ENCODE measurements at places on chromosomes 2 and 18. TPM values are rescaled to one million over a fixed set of nuclear protein-coding genes. Genes with fewer than 3 reads are reported as not detected.

DNA sequence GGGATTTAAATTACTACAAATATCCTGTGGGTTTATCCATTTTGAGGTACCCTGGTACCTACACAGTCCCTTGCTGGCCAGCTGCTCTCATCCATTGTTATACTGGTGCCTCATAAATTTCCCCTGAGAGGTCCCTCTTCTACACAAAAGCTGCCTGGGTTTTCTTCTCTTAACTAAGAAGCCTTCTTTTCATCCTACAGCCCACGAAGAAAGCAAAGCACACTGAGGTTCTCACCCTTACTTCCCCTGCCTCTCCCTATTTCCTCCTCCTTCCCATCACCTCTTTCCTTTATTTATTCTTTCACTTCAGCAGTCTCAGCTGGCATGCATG, 154.9 kb downstream of the CSRNP3 start:
- no peak for DNase-seq

DNA sequence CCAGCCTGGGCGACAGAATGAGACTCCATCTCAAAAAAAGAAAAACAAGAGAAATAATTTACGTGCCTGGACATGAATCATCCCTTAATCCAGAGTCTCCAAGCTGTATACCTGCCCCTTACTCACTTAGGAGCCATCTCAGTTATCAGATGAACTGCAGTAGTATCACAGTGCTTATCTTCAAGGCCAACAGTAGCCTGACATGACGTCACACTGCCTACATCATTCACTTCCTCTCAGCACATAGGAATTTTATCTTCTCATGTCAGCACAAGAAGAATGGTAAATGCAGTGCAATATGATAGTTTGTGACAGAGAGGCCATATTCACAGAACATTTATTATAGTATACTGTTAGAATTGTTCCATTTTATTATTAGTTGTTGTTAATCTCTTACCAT, 216.6 kb downstream of the SS18 start:
- DNase-seq = no peak

DNA sequence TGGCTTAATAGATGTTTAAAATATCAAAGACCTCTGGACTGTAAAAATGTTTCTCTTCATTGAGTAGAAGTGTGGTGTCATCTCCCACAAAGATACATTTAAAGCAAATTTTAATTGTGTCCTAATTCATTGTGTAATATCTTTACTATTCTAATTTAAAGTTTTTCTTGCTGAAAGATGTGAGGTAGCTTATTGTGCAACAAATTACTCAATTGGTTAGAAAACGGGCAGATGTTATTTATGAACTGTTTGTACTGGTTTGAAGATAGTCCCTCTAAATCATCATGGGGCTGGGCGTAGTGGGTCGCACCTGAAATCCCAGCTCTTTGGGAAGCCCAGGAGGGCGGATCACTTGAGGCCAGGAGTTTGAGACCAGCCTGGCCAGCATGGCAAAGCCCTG, 65.3 kb downstream of the CYBRD1 start:
- DNase-seq = no peak

Gene CDCA7
- 66.6 TPM for total RNA-seq

- DNase-seq = no peak
These were observed 35.3 kb upstream of the CAB39 start for GRCh38 chr2:230677201-230677946.

DNA sequence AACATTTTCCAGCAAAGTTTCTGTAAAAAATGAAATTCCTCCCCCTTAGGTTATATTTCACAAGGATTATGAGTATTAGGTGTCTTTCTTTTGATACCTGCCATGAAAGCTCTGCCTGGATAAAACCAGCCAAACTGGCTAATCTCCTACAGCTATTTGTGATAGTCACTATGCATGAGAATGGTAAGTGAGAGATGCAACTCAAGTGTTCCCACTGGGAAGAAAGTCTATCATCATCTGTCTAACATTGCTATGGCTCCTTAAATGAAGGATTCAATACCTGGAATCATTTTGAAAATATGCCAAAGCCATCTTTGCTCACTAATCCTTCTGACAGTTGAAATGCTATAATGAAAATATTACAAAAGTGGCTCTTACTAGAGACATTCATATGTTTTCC, 339.9 kb upstream of the LRRTM4 start:
- no peak for DNase-seq

GRCh38 chr2:1081451-1082225, 131.0 kb downstream of the SNTG2 start:
- no peak for DNase-seq

GRCh38 chr2:98334439-98335078, 11.7 kb upstream of the CNGA3 start:
- DNase-seq = no peak

GRCh38 chr18:28178720-28179119, 1.8 kb upstream of the CDH2 start:
- DNase-seq = no peak

DNA sequence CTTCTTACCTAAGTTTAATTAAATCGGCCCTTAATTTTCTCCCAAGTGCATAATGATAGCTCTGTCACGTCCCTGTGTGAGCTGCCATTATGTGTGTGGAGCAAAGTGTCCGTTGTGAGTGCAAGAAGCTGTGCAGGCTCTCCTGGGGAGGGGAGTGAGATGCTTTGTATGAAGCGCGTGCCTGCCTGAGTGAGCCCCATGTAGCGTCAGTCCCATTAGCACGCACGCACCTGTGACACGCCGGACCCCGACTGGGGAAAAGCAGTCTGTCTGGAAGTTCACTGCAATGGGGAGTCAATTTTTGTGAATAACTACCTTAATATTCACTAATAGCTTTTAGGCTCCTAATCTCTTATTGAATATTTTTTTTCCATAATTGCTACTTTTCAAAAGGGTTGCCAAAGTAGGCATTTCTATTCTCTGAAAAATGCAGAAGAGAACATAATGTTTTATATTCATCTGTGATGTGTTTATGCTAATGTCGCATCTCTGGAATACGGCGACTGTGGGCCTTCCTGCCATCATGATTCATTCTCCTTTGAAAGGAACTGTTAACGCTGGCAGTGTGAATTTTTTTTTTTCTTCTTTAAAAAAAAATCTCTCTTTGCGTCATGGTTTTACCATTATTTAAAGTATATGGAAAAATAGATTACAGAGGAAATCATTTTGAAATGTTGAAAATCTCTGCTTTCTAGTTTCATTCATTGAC, 157.7 kb downstream of the COL4A4 start:
- no peak for DNase-seq

Gene CTAGE1
- not detected for total RNA-seq

Gene PAX3
- not detected for total RNA-seq

Gene PDE1A
- 0.25 TPM for total RNA-seq

- DNase-seq = no peak
These were observed 122.9 kb downstream of the DOK6 start for GRCh38 chr18:69523582-69523981.

DNA sequence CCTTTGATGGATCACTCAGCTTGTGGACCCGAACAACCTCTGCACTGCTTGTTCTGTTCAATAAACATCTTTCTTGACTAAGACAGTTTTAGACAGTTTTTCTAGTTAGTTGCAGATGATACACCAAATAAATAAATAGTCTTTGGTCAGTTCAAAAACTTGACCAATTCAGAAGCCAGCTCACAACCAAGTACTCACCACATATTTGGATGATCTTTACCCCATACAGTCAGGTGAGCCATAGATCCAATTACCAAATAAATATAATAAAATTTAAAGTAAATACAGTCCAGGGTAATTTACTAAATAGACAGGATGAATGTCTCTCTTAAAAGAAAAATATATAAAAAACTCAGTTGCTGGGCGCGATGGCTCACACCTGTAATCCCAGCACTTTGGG, 18.2 kb downstream of the SCN3A start:
- no peak for DNase-seq

Gene TTN
- 4.7 TPM for total RNA-seq

Gene UNC80
- total RNA-seq = 0.34 TPM

Data from WTC11 (cell line).